ENCODE measurements at places on chromosomes 4 and X. TPM values are rescaled to one million over a fixed set of nuclear protein-coding genes. Genes with fewer than 3 reads are reported as not detected.

AIMP1 gene
- 34.0 TPM for total RNA-seq

DNA sequence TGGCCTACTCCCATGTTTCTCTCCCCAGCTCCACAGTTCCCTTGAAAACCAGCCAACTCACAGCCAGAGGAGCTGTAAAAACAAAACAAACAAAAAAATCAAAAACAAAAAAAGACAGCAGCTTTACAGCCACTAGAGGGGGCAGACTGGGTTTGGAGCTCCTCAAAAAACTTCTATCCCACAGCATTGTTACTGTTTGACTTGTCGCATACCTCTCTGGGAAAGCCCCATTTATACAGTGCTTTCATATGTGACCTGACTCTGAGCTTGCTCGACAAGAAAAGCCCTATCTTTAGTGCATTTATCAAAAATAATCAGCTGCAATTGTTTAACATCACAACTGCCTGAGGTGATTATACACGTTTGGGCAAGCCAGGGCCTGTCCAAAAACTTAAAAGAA lies 21.6 kb downstream of the TSPAN6 start:
- DNase-seq, result no peak

DRD5 gene
- 0.13 TPM for total RNA-seq

DNA sequence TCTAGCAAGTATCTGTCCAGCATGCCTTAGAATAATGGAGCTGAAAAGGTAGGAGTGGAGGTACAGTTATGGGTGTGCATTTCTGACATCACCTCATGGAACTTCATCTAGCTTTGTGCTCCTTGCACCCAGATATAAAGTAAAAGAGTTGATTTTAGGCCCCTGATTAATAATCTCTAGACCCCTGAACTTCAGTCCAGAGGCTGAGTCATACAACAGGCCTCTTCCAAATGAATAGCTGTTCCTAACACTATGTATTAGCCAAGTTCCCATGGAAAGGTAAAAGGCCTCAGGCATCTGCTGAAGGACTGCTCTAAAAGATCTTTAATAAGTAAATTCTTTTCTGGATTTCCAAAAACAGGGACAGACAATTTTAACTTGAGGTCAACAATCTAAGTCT lies 16.2 kb downstream of the TBC1D9 start:
- no peak for DNase-seq

- DNase-seq, result no peak
These were observed 1410.9 kb downstream of the PCDH18 start for GRCh38 chr4:136121426-136121825.

- no peak for DNase-seq
These were observed 21.0 kb upstream of the SORCS2 start for GRCh38 chr4:7171191-7171900.
